ENCODE measurements at places on chromosomes 5 and 9.

GRCh38 chr5:152527358-152528052 lies 122.4 kb upstream of the NMUR2 start:
- no peak for DNase-seq

DNA sequence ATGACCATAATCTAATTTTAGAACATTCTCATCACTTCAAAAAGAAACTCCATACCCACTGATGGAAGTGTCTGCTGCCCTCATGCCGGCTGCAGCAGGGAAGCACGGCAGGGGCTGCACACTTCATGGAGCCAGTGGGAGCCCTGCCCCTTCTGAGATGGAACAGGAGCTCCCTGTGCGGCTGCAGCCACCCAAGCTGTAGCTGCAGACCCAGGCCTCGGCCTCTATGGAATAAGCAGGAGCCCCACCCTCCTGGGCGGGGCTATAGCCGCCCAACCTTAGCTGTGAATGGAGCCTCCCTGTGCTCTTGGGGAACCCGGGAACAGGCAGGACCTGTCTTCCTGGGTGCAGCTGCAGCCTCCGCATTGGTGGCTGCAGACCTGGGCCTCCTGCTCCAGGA lies 128.5 kb downstream of the NUDT12 start:
- DNase-seq: no peak

- peak; percentile 22 for DNase-seq
Observed at GRCh38 chr9:111482694-111483438, 1.3 kb downstream of the ECPAS start.

- DNase-seq: no peak
Observed at GRCh38 chr5:92641031-92641962, 939.7 kb downstream of the NR2F1-AS1 start.

DNA sequence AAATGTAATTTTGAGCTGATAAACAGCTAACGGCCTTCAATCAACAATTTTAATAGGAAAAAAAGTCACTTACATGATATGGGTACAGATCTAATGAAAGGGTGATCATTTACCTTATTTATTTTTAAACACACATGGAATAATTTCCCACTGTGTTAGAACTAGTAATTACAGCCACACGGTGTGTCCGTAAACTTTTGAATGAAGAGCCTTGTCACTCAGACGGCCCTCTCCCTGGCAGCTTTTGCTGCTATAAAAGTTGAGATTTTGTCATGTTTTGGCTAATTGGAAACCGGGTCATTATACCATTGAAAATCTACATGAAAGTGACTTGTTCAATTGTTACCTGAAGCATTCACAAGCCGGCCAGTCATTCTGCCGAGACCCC lies 15.7 kb downstream of the CFAP77 start:
- DNase-seq: no peak

- DNase-seq: no peak
Observed at GRCh38 chr5:91129748-91130147, 253.4 kb downstream of the ARRDC3 start.

DNA sequence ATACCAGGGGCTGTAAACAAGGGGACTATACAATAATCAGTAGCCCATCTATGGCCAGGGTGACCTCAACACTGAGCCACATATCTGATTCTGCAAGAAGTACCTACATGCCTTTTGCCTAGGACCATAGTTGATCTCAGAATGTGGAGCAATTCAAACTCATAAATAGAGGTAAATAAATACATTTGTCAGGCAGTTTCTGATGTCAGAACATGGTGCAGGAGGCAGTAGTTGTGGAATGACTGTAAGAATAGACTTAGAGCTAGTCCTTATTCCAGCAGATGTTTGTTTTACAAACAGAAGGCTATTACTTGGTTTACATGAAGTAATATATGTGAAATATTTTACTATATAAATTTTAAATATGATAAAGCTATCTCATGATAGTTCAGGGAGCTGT lies 330.7 kb upstream of the DAB2 start:
- DNase-seq: no peak

GRCh38 chr5:112895682-112896081 lies 26.3 kb downstream of the REEP5 start:
- no peak for DNase-seq

GRCh38 chr9:69314547-69314946 lies 10.5 kb upstream of the ENTREP1 start:
- no peak for DNase-seq

DNA sequence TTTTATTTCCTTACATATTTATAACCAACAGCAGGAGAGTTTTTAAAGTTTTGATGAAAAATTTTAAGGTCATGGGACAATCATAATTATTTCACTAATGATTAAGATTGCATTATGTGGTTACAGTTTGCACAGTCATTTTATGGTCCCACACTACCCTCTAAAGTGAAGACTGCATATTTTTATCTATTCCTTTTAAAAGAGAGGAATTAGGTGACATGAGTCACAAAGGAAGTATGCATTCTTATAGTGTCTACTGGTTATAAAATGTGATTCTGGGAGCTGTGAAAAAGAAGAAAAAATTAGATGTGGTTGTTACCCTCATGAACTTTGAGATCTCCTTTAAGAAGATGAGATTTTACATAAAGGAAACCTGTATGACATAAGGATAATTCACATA lies 87.9 kb upstream of the GRIA1 start:
- DNase-seq: no peak

GRCh38 chr9:84642553-84643141 lies 26.9 kb upstream of the NTRK2 start:
- DNase-seq: no peak

DNA sequence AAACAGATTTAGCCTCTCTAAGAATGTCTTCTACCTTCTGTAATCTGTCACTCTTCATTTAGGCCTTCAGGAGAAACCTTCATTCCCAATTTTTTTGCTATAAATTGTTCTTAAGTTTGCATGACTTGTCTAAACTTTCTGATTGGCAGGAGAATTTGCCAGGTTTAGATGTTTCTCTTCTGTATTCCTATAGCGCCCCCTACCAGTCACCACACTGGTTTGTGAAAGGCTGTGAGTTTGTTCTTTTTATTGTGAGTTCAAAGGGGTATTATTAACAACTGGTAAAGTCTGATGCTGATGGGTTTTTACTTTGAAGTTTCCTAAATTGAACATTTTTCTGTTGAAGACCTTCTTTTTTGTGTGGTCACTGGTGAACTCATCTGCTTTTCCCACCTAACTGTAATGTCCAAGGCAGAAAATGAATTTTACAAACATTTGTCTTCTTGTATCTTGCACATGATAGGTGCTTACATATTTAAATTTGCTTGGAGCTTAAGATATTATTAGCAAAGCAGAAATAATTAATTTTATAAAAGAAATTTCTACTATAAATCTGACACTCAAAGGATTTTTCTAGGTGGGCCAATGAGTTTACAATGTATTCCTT lies 18.4 kb upstream of the F2RL2 start:
- DNase-seq: peak; percentile 29

DNA sequence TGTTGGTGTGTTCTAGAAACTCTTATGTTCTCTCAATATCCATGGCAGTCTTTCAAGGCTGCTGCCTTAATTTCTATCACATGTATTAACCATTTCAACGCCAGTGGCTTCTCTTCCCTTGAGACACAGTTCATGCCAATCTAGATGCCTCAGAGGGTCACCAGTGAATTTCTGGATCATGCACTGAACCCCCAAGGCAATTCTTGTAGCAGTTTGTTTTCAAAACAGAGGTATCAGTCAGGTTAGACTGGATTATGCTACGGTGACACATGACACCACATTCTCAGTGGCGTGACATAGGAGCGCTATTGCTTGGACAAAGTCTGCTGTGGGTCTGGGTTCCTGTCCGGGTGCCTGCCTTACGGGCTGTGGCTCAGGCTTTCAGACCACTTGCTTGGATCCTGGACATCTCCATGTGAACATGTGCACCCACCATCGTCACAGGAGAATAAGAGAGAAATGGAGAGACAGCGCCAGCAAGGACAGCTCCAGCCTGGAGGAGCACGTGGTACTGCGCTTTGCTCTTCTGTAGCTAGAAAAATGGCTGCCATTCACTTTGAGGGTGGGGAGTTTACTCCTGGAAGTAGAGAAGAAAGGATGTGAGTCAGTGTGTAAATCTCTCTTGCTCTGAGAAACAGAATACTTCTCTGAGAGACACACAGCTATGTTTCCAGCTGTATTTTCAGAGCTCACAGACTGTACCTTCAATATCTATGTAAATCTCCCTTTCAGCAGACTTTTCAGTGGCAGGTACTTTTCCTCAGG lies 329.3 kb upstream of the ADCY2 start:
- DNase-seq: no peak

DNA sequence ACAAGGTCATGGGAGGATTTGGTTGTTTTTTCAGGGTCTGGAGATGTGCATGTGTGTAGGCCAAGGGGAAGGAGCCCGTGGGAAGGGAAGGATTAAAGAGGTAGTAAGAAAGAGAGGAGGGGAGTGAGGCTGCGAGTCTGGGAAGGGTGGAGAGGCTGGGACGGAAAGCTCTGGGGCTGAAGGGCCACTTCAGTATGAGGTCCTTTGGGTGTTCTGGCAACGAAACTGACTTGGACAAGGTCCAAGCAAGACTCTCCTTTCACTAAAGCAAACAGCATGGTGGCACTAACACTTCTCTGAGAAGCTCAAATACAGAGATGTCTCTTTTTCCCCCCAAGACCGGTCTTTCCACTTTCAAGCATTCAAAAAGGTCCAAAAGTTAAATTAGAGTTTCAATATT lies 394.5 kb downstream of the ARHGEF28 start:
- DNase-seq: no peak

DNA sequence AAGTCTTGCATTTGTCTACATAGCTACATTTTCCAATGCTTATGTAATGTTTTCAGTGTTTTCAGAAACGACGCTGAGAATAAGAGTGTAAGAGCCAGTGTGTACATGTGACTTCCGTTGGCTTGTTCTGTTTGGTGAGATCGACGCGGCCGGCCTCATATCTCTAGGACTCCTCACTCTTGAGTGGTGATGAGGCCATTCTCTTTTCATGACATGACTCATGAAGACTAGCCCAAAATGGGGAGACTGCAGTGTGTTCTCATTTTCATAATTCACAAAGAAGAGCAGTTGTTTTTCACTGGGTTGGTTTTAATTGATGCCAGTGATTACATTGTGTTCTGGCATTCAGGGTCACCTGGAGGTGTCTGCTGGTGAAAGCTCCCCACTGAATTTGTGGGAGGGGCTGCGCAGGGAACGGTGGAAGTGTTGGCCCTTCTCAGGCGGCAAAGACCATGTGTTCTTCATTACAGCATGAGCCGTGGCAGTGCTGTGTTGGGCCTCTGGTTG lies 131.5 kb upstream of the OTULINL start:
- no peak for DNase-seq

GRCh38 chr5:32193591-32193990 lies 19.5 kb upstream of the GOLPH3 start:
- DNase-seq: no peak

- no peak for DNase-seq
Observed at GRCh38 chr5:133247151-133247709, 195.4 kb downstream of the HSPA4 start.

DNA sequence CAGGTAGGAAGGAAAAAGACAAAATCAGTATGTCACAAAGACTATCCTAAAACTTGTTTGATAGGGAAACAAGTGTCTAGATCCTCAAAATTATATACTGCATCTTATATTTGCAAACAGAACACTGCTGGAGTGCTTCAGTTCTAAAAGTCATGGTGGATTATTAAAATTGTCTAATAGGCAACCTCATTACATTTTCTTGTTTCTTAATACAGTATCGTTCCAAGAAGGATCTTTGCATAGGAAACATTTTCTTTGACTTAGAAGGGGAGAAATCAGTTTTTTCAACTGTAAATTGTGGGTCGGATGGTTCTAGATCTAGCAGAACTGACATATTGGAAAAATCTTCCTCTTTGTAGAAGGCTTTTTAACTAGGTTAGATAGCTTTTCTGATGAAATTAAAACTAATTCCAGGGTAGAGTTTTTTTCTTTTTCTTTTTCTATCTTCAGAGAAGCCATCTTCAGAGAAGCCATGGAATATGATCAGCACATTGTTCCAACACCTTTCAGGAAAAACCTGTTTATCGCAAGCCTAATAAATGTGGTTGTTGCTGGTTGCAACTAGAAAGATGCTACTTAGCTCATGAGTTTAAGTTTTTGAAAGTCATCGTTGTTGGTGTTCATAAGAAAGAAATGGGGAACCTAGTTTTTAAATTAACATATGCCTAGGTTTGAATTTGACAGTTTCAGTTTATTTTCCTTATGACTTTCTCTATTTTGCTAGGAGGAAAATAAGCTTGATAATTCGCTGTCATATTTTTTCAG lies 7.4 kb downstream of the CPEB4 start:
- no peak for DNase-seq

GRCh38 chr9:16272776-16273175 lies 597.7 kb downstream of the BNC2 start:
- no peak for DNase-seq

- no peak for DNase-seq
Observed at GRCh38 chr5:151005950-151006576, 14.3 kb upstream of the GPX3 start.

DNA sequence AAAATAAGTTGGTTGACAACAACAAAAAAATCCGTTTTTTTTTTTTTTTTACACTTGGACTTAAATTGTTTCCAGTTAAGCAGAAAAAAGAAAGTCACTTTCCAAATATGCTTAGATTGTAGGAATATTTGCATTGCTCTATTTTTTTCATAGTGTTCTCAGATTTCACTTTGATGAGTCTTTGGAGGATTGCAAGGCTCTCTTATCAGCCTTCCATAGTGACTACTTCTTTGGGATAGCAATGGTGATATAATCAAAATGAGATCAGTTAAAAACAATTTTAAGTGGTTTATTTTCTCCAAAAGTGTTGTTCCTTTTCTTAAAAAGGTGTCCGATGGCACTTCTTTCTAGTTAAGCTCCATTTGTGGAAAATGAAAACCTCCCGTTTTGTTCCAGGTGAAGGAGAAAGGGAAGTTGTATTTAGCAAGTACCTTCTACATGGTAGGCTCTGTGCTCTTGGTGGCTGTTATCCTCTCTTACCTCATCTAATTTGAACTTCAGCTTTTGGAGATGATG lies 3.9 kb downstream of the RASGRF2 start:
- no peak for DNase-seq

GRCh38 chr5:68411161-68411560 lies 195.6 kb downstream of the PIK3R1 start:
- no peak for DNase-seq

Measured in activated CD8-positive, alpha-beta memory T cell treated with anti-CD3 and anti-CD28 coated beads for 4 hours (primary cell).